WERI-Rb-1 (cell line): ENCODE measurements at places on chromosomes 3 and 15.

GRCh38 chr3:153090973-153091372 is 71.1 kb upstream of the RAP2B start:
- DNase-seq, result no peak

- no peak for DNase-seq
These were observed 113.8 kb upstream of the KCNMB2 start for GRCh38 chr3:178422406-178422805.

DNA sequence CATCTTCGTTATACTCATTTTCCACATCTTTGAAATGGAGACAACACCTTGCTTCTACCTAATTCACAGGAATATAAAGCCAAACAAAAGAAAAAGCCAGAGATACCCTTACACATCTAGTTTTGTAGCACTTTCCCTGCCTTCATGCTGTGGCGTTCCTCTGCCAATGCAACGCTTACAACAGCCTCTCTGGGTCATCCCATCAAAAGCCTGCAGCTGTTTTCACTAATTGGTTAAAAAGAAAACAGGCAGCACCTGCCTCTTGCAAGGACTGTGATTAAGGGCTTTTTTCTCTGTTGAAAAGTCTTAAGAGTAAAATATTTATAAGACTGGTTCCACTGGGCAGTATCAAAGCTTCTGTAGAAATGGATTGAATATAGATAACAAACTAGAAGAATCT is 120.3 kb downstream of the FMN1 start:
- DNase-seq, result no peak

DNA sequence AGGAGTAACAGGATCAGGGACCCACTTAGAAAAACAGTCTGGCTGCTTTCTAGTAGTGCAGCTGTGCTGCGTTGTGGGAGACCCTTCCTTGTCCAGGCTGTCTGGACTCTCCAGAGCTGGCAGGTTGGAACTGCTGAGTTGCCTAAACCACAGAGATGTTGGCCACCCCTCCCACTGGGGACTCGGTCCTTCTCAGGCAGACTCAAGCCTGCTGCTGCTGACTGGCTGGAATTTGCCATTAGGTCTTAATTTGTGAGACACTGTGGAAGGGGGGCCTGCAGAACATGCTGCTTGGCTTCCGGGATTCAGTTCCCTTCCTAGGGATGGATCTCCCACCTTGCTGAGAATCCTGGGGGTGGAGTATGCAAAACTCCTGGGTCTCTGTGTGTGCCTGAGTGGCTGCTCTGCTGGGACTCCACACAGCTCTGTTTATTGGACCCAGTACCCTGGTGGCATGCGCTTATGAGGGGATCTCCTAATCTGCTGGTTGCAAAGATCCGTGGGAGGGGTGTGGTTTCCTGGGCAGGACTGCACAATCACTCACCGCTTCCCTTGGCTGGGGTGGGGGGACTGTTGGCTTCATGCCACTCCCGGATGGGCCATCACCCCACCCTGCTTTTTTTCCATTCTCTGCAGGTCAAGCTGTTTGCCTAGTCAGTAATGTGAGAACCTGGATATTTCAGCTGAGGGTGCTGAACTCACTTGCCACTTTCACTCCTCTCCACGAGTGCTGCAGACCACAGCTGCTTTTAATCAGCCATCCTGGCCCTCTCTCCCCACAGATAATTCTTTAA is 150.5 kb downstream of the CFAP20DC start:
- peak; percentile 41 for DNase-seq

DNA sequence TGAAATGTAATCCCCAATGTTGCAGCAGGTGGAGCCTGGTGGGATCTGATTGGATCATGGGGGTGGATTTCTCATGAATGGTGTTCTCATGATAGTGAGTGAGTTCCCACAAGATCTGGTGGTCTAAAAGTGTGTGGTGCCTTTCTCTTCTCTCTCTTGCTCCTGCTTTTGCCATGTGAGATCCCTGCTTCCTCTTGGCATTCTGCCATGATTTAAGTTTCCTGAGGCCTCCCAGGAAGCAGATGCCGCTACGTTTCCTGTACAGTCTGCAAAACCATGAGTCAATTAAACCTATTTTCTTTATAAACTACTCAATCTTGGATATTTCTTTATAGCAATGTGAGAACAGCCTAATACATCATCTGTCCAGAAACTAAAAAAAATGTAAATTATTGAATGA is 298.3 kb downstream of the MEX3B start:
- no peak for DNase-seq

GRCh38 chr3:100096866-100097265 is 17.4 kb downstream of the FILIP1L start:
- DNase-seq, result no peak

- no peak for DNase-seq
These were observed 89.8 kb upstream of the MEX3B start for GRCh38 chr15:82135638-82136037.

DNA sequence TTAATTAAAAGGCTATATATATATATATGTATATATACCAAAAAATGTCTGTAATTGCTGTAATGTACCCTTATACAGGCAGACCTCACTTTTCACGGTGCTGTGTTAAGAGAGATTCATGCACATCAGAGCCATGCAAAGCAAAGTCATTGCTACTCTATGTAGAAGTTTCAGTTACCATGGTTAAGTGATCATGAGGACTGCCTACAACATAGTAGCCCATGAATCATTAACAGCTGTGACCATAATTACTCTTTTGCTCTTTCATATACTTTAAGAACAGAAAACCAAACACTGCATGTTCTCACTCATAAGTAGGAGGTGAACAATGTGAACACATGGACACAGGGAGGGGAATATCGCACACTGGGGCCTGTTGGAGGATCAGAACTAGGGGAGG is 225.3 kb upstream of the EPHA3 start:
- DNase-seq, result no peak

- DNase-seq, result no peak
These were observed 71.5 kb upstream of the KLF13 start for GRCh38 chr15:31255176-31255510.

DNA sequence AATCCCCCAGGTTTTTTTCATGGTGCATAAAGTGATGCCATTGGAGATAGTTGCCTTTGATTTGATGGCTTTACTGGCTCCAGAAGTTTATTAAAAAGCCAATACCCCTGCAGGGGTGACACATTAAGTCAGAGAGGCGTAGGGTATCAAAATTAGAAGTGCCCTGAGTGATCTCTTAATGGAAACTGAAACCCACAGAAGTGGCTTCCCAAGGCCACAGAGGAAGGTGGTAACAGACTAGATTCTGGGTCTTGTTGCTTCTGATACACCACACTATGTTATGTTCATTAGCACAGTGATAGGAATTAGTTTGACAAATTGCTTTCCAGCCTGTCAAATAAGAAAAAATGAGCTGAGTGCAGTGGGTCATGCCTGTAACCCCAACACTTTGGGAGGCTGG is 112.3 kb downstream of the IQCH start:
- DNase-seq, result no peak

GRCh38 chr3:71564361-71564760 is 19.2 kb downstream of the FOXP1 start:
- no peak for DNase-seq
